GM04503 (cell line): ENCODE measurements at places on chromosomes 7 and 10.

GRCh38 chr7:121872831-121873288, at the start of gene PTPRZ1:
PTPRZ1 (plus strand) TSS chr7:121873161; CDS start chr7:121873500, 339 bp downstream.
- DNase-seq = no peak

- no peak for DNase-seq
Observed at GRCh38 chr10:71136036-71136721, 76.2 kb upstream of the UNC5B start.

GRCh38 chr10:58796824-58797223, 284.2 kb downstream of the BICC1 start:
- no peak for DNase-seq

- no peak for DNase-seq
Observed at GRCh38 chr7:86745013-86745745, 101.5 kb downstream of the GRM3 start.

- DNase-seq = no peak
Observed at GRCh38 chr10:85318809-85319807, 990.7 kb downstream of the CCSER2 start.

DNA sequence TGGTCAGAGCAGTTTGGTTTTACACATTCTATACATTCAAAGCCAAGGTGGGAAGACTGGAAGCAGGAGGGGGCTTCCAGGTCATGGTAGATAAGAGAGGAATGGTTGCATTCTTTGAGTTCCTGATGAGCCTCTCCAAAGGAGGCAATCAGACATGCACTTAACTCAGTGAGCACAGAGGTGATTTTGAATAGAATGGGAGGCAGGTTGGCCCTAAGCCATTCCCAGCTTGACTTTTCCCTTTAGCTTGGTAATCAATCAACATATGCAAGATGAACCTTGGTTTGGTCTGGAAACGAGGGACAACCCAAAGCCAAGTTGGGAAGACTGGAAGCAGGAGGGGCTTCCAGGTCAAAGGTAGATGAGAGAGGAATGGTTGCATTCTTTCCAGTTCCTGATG, 31.4 kb downstream of the TCERG1L start:
- DNase-seq = no peak

DNA sequence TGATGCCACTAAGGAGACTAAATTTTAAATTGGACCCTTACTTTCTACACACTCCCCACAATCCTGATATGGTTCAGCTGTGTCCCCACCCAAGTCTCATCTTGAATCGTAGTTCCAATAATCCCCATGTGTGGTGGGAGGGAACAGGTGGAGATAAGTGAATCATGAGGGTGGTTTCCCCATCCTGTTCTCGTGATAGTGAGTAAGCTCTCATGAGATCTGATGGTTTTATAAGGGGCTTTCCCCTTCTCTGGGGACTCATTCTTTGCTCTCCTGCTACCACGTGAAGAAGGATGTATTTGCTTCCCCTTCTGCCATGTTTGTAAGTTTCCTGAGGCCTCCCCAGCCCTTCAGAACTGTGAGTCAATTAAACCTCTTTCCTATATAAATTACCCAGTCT, 18.4 kb upstream of the BET1 start:
- no peak for DNase-seq

DNA sequence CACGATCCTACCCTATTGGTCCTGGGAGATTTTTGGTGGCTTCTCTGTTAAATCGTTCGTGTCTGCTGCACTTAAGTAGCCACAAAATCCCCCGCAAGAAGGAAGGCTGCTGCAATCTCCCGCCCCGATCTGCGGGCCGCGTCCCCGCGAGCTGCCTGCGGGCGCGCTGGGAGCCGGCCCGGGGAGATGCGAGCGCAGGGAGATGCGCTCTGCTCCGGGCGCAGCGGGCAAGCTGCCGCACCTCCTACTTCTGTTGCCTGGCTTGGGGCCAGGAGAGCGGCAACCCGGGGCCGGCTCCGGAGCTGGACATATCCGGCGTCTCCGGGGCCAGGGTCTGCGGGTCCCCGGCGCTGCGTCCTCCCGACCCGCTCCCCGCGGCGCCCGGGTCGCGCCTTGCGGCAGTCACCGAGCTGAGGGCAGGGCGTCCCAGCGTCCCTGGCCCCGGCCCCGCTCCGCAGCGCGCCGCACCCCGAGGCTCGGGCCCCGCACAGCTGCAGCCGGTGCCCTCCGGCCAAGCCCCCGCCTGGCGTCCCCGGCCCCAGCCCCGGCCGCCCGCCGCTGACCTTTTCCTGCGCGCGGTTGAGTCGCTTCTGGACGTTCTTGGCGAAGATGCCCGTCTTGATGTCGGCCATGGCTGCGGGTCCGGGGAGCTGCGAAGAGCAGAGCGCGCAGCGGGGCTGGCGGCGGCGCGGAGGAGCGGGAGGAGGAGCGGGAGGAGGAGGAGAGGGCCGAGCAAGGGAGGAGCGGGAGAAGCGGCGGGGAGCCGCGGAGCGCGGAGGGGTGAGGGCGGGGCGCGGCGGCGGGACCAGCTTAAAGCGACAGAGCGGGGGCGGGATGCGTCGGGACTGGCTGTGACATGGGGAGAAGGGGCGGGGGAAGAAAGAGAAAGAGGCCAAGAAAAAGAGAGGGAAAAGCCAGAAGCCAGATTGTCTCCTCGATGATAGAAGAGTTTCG, at the start of gene AMPH:
AMPH (minus strand) TSS at position 654 of the 954 bp plus-strand sequence; CDS start at position 632, 22 bp downstream.
- DNase-seq = no peak

- no peak for DNase-seq
Observed at GRCh38 chr10:107692072-107692471, 527.6 kb upstream of the SORCS1 start.

- no peak for DNase-seq
Observed at GRCh38 chr7:78734626-78735025, 718.8 kb downstream of the MAGI2 start.

GRCh38 chr10:101512738-101513137, 75.3 kb downstream of the POLL start:
- DNase-seq = peak; percentile 26

- DNase-seq = no peak
Observed at GRCh38 chr7:22810843-22811242, 11.8 kb downstream of the TOMM7 start.

GRCh38 chr10:50514995-50515394, 108.8 kb downstream of the SGMS1 start:
- DNase-seq = no peak

DNA sequence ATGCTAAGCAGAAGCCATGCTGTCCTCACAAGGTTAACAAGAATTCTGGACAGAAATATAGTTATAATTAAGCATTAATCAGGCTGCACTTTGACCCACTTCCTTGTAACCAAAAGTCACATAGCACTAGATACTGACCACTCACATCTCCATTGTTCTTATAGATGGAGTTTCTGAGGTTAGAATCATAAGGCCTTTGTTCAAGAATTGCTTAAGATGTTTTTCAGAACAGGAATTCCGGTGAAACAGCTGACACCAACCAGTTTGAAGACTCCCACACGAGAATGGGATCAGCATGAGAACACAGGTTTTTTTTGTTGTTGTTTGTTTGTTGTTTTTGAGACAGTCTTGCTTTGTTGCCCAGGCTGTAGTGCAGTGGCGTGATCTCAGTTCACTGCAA, 488.3 kb upstream of the NRP1 start:
- no peak for DNase-seq

DNA sequence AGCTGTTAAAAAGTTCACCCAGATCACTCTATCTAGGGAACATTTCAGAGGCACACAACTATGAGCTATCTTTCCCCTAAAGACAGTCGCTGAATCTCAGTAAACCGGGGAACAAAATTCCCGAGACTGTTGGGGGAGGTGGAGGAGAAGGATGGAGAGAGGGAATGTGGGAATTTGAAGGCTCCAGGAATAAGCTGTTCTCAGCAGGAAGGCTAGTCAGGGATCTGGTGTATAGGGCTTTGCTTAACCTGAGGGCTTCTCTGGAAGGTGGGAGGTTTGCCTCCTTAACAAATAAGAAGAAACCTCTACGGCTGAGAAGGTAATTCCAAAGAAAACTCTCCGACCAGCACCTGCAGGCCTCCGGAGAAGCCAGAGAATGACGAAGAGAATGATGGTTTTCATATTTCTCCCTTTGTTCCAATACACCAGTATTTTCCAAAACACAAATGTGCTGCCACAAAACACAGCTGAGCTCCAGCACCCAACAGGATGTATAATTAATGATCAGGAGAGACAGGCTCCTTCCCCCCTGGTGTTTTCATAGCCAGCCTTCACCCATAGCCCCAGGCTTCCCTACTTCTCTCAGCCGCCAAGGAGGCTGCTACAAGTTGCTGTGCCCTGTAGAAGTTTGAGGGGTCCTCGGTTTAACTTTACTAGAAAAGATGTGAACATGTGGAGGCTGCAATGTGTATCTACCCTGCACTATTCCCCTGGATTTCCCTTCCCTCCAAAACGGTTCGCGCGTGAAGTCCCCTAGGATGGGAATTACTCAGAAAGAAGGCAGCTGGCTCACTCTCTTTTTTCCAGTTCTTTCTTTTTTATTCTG, 2.0 kb downstream of the KCNMA1 start:
- DNase-seq = no peak

GRCh38 chr10:78752221-78752620, 316.5 kb upstream of the ZMIZ1 start:
- DNase-seq = no peak

GRCh38 chr10:80500572-80501380, 36.9 kb upstream of the SH2D4B start:
- DNase-seq = no peak

DNA sequence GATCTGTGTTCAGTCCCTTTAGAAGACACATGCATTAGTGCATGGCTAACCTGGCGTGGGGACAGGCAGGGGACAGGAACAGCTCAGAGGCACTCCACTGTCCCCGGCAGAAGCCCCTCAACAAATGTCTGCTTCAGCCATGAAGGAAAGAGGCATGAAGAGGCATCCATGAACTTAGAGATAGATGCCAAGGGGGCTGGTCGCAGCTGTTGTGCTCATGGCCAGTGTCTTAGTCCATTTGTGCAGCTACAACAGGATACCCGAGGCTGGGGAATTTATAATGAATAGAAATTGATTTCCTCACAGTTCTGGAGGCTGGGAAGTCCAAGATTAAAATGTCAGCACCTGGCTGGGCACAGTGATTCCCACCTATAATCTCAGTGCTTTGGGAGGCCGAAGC, 14.5 kb upstream of the GNA12 start:
- DNase-seq = no peak

DNA sequence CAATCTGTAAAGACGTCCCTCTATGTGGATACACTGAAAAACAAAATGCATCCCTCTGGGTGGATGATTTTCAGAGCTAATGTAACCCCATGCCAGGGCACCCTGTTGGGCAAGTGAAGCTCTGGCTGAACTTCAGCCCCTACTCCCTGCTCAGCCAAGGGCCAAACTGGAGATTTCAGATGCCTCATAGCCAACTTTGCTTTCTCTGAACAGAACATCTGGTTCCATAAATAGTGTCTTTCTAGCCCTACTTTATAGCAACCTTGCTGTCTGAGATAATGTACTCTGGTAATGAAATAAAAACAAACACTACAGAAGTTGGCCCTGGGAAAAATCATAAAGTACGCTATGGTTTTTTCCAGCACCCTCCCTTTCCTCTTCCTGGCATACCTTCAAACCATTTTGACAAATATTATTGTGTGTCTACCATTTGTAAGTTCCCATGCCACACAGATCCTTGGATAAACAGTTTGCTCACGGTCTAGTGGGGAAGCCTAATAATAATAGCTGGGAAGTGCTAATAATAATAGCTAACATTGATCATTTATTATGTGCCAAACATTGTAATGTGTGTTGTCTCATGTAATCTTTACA, 3.4 kb downstream of the ENTPD1 start:
- DNase-seq = no peak

GRCh38 chr10:51250278-51250920, 176.1 kb downstream of the PRKG1 start:
- no peak for DNase-seq

- DNase-seq = no peak
Observed at GRCh38 chr7:25255611-25256332, 27.5 kb upstream of the NPVF start.

DNA sequence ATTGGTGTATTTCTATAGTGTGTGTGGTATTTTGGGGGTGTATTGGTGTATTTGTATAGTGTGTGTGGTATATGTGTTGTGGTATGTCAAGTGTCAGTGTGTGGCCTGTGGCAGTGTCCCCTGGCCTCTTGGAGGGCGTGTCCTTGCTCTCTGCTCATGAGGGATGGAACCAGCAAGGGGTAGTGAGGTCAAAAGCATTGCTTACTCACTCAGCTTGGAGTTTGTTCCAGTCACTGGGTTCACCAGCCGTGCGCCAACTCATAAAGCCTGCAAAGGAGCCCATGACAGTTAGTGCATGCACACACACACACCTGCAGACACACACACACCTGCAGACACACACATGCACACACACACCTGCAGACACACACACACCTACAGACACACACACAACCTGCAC, 4.3 kb upstream of the TRPV6 start:
- no peak for DNase-seq
